ENCODE measurements at places on chromosomes 5 and 9. TPM values are rescaled to one million over a fixed set of nuclear protein-coding genes. Genes with fewer than 3 reads are reported as not detected.

DNA sequence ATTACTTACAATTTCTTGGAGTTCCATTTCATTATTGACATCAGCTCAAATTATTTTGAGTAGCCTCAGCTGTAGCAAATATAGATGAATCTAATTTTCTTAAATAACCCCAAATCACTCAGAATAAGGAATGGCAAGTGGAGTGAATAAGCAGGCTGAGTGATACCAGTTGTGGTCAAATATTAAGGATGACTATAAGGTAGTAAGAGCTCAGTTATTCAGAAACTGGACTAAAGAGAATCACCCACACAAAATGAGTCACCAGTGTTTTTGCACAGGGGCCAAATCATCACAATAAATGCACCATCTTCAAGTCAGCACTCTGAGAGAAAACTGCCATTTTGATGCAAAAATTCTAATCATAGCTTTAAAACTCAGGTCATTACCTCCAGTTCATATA lies 128.9 kb upstream of the TARS1 start:
- no peak for DNase-seq

GRCh38 chr5:146877783-146878475 lies 628 bp downstream of the PPP2R2B start:
- no peak for DNase-seq

DNA sequence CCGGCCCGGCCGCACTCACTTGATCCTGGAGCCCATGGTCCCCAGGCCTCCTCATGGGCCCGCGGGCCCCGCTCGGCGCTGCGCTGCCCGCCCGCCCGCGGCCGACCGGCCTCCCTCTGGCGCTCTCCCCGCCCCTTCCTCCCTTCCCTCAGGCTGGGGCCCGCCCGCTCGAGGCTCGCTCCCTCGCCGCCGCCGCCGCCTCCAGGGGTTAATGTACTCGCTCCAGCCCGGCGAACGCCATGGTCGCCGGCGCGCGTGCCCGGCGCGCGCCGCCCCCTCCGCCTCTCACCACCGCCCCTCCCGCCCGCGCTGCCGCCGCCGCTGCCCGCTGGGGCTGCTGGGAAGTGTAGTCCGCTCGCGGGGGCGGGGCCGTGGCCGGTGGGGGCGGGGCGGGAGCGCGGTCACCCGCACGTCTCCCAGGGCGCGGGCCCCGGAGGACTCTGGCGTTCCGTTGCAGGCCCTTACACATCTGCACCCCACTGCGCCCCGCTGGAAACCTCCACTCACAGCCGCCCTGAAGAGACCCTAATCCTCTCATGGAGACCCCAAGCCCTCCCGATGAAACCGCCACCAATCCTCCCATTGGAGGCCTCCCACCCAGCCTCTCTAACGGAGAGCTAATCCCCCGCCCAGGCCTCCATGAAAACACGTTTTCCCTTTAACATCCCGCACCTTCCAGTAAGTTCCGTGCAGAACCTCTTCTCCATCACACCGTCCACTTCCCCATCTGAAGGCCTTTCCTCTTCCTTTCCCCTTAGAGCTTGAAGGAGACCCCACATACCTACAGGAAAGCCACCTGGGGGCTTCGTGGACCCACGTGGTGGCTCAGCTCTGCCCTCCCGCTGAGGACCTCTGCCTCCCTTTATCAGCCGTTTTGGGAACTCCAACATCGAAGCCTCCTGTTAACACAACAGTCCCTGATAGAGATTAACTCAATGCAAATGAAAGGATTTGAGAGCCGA lies at the start of gene DENND1A:
TSS of gene DENND1A (minus strand) at position 257 of the 962 bp plus-strand sequence. CDS start at position 36, 221 bp downstream.
- peak; percentile 94 for DNase-seq

DNA sequence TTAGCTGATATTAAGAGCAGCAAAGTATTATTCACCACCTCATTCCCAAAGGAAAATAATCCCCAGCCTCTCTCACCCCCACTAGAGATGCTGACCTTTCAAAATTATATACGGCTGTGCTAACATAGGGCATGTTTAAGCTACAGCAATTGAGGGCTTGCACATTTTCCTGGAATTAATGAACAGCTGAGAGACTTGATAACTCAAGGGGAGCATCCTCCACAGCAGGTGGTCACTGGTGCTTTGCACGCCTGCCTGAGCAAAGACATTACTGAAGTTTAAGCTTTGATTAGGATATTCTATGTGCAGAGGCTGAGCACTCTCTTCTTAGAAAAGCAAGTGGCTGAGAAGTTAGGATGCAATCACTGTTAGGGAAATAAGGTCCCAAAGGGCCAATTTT lies 230.9 kb downstream of the FAM114A2 start:
- DNase-seq, result no peak

DNA sequence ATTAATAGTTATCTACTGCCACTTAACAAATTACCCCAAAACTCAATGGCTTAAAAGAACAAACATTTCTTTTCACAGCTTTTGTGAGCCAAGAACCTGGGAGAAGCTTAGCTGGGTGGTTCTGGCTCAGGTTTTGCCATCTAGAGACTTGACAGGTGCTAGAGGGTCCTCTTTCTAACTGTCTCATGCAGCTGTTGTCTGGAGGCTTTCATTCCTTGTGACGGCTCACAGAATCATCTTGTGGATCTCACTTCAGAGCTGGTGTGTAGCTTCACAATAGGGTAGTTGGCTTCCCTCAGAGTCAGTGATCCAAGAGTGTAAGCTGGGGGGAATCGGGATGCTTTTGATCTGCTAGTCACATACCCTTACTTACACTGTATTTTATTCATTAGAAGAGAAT lies 81.2 kb upstream of the APC start:
- no peak for DNase-seq

DNA sequence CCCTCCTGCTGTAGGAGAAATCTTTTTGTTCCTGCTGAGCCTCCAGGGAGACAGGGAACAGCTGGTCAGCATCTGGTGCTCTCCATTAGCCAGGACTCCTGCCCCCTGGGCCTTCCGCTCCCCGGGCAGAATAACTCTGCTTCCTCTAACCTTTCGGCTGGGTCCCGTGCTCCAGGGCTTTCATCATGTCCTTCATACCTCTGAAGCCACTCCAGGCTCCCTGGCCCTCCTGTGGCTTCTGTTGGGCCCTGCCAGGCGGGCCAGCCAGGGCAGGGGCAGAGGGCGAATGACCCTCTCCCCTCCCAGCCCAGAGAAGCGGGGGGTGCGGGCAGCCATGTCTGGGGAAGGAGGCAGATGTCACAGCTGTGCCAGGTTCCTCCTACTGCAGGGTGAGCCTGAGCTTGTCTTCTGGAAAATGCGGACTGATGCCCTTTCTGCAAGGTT lies 81.7 kb upstream of the LMX1B start:
- no peak for DNase-seq

The BTNL3 gene
- not detected for polyA plus RNA-seq

GRCh38 chr5:108145351-108145750 lies 236.5 kb downstream of the FBXL17 start:
- DNase-seq, result no peak

- DNase-seq, result no peak
These were observed 205.1 kb downstream of the SNCAIP start for GRCh38 chr5:122517091-122517490.

DNA sequence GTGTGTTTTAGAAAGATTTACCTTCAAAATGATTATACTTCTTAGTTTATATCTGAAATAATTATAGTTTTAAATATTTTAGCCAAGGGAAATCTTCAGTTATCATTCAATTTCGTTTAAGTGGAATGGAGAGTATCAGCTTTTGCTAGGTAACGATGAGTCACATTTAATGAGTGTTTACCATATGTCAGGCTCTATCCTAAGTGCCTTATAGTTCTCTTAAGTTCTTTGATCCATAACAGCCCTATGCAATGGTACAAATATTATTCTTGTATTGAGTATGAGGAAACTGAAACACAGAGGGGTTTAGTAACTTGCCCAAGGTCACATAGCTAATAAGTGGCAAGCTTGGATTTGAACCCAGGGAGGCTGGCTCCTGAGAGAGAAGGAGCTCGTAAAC lies 37.5 kb upstream of the SHB start:
- no peak for DNase-seq

The GHR gene
- polyA plus RNA-seq, result 19.2 TPM

GRCh38 chr5:83222906-83223305 lies 145.6 kb downstream of the XRCC4 start:
- no peak for DNase-seq

- DNase-seq, result no peak
These were observed 26.7 kb downstream of the FAM219A start for GRCh38 chr9:34431667-34432066.

The CCL27 gene
- polyA plus RNA-seq, result 0.79 TPM

The IFNA7 gene
- not detected for polyA plus RNA-seq

DNA sequence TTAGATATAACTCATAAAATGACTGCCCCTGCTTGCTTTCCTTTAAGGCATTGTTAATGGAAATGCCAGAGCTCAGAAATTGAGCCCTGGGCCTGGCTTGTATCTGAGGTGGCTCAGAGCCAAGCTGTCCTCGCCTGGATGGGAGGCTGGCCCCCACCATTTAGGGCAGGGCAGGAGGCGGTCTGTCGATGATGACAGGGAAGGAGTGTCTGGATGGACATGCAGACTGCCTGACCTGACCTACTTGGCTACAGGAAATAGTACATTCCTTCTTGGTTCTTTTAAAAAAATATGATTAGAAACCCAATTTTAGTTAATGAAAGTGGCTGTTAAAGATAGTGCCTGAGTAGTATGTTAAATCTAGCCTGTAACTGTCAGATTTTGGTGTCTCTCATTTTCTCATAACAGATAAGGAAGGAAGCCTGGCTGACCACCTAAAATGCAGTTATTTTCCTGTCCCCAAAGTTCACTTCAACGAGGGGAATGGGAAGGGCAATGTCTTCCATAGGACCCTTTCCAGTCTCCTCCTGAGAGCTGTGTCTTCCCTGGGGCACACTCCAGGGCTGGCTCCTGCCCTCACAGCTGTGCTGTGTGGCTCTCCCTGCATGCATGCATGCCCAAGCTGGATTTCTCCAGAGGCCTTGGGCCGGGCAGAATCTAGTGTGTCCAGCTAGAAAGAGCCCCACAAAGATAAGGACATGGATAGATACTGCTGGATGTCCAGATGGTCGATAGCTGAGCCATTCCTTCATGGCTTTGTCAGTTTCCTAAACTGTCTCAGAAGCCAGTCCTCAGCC lies 42.3 kb downstream of the MACROH2A1 start:
- no peak for DNase-seq

GRCh38 chr5:136811551-136811950 lies 446.2 kb upstream of the TRPC7 start:
- no peak for DNase-seq

GRCh38 chr5:69049151-69049550 lies 44.7 kb upstream of the SLC30A5 start:
- DNase-seq, result no peak

The CCDC180 gene
- polyA plus RNA-seq, result 20.6 TPM

The ANP32B gene
- 263 TPM for polyA plus RNA-seq

The GPR21 gene
- polyA plus RNA-seq, result 0.63 TPM

GRCh38 chr5:75368391-75368790 lies 31.4 kb downstream of the HMGCR start:
- no peak for DNase-seq

DNA sequence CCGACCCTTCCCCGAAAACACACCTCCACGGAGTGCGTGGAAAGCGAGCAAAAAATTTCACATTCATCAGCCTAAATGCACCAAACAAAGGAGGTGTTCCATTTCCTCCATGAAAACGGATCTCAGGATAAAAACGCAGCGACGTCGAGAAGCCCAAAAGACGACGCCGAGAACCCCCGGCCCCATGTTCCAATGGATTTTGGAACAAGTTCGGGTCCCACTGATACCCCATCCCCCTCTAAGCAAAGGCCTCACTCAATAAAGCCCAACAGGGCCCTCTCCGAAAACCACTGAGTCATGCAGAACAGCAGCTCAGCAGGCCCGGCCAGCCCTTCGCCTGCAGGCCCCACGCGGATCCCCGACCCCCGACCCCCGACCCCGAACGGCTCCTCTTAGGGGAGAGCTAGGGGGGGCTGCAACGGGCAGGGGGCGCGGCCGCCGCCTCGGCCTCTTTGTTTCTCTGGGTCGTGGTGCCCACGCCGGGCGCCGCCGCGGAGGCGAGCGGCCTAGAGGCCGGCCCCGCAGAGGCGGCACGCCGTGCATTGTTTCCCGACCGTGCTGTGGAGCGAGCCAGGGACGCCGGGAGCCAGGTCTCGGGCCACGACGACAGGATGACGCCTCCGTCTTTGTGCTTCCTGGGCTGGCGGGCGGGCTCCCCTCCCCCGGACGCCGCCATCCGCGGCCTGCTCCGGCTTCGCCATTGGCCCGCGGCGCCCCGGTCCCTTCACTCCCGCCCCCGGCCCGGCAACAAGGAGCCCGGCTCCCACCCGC lies 915 bp downstream of the ZFAND5 start:
- peak; percentile 60 for DNase-seq

- DNase-seq, result no peak
These were observed 468.4 kb upstream of the CDH6 start for GRCh38 chr5:30725073-30725472.

DNA sequence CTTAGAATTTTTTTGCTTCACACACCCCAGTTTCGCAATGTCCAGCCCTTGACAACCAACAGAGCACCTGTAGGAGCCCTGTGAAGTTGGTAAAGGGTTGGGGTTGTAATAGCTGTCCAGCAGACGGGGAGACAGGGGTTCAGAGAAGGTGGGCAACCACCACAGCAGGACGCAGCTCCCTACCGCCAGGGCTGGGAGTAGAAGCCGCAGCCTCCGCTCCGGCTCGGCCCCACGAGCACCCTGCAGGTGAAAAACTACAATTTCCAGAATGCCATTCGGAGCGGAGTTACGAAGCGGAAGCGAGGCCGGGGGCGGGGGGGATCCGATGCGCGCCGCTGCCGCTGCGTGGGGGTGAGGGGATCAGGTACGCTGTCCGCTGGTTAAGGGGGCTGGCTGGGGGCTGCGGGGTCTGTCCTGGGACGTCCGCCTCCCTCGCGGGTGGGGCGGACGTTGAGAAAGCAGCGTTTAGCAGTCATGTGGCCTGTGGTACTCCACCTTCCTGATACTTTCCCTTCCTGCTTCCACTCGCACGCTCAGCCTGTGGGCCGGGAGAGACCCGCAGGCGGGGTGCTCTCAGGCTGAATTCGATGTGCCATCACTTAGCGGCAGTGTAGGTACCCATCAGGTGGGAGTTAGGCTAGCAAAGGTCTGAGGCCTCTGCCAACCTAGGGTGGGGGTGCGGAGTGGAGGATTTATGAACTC lies at the start of gene TRMT10B:
TSS of gene TRMT10B (plus strand) at position 317 of the 702 bp plus-strand sequence. CDS start 8,127 bp downstream, outside the sequence.
- peak; percentile 88 for DNase-seq

GRCh38 chr5:170256571-170256970 lies 23.8 kb downstream of the C5orf58 start:
- DNase-seq, result no peak

GRCh38 chr5:117333011-117333410 lies 758.4 kb upstream of the SEMA6A start:
- no peak for DNase-seq

DNA sequence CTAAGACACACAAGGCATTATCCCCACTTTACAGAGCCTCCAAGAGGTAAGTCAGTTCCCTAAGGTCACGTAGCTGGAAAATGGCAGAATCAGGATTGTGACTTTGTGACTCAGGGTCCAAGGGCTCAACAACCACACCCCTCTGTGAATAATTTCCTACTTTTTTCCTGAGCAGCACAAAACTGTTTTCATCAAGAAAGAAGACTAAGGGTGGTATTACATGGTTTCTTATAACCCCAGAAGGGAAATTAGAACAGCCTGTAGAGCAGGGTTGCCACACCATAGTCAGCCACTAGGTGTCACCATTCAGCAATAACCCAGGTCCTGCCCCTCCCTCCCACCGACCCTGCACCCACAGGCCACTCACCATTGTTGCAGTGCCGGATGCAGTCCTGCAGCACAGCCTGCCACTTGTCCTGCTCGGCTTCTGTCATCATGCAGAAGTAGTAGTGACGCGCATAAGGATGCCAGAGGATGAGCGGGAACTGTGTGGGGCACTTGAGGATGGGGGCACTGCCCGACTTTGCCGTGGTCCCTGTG lies 72.1 kb downstream of the LRSAM1 start:
- DNase-seq, result peak; percentile 51
